ENCODE measurements at places on chromosomes 12 and 14.

GRCh38 chr14:54369343-54369742 lies 27.5 kb upstream of the CDKN3 start:
- DNase-seq = no peak

DNA sequence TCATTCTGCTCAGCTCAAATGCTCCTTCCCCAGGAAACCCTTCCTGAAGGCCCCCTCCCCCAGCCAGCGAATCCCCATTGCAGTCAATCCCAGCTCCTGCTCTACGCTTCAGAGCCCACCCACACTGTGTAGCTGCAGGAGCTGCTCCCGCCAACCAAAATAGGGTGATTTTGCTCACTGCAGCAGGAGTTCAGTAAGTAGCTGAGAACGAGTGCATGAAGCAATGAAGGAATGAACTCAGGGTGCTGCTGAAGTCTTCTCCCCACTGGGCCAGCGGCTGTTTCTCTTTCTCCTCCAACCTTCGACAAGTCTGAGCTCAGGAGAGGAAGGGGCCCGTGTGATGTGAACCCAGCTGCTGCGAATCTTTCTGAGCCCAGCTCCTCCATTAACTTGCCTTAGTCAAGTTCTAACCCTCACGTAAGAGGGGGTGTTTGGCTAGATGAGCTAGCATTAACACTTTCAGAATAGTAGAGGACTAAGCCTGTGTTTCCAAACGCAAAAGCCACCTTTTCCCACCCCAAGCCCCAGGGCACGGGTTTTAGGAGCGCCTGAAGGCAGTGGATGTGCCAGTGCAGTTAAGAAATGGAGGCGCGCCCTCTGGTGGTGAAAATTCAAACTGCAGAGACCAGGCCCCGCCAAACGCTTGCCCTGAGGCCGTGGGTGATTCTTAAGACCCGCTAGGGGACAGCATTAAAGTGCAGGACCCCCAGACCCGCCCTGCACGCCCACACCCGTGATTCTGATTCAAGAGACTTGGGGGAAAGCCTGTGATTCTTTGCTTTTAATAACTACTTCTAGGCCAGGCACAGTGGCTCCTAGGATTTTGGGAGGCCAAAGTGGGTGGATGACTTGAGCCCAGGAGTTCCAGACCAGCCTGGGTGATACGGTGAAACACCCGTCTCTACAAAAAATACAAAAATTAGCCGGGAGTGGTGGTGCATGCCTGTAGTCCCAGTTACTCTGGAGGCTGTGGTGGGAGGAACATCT lies 11.9 kb upstream of the SERPINA4 start:
- DNase-seq = peak; percentile 34

DNA sequence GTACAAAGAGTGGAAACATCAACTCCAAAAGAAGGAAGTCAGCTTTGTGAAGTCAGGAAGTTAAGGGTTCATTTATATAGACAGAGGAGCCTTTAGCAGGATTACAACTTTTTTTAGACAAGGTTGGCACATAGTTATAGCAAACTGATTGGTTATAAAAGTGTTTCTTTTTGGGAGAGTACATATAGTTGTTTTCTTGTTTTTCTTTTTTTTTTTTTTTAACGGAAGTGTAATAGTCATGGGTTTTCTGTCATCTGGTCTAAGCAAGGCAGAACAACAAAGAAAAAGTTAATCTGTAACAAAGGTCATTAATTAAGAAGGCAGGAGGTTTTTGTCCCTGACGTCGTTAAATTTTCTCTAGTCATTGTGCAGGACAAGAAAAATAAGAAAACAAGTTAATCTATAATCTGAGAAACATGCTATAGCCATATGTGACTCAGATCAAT lies 13.0 kb upstream of the MFAP5 start:
- no peak for DNase-seq

GRCh38 chr12:23834076-23834475 lies 115.4 kb downstream of the SOX5 start:
- DNase-seq = no peak

DNA sequence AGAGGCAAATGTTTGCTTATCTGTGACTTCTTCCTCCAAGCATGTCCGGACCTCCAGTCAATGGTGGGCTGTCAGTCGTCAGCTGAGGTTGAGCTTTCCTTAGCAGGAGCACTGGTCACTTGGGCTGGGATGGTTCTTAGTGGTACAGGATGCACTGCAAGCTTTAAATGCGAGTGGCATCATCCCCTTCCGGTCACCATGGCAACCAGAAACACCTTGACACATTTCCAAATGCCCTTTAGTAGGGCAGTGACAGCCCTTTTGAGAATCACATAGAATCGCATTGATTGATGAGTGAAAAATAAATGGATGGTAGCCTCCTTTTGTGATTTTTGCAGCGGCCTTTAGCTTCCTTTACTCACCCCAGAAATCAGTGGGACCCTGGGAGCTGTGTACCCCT lies 24.1 kb downstream of the NTF3 start:
- DNase-seq = no peak

Measured in CD4-positive, CD25-positive, alpha-beta regulatory T cell (primary cell).